ENCODE measurements at places on chromosomes 7 and 10. TPM values are rescaled to one million over a fixed set of nuclear protein-coding genes. Genes with fewer than 3 reads are reported as not detected.

Gene KIAA1217
- total RNA-seq = 13.0 TPM

Gene RABGEF1
- 31.6 TPM for total RNA-seq

GRCh38 chr7:19390795-19391194 is 245.6 kb upstream of the FERD3L start:
- H3K27ac ChIP-seq = no peak overlapping the region
- H3K27me3 ChIP-seq = no peaks in the 10 kb centered on the region
- no peaks in the 10 kb centered on the region for H3K36me3 ChIP-seq
- no peaks in the 10 kb centered on the region for H3K4me1 ChIP-seq
- no peak overlapping the region for H3K4me3 ChIP-seq

- no peak overlapping the region for H3K27ac ChIP-seq
- no peak for DNase-seq
- H3K36me3 ChIP-seq = no peaks in the 10 kb centered on the region
- H3K4me3 ChIP-seq = no peak overlapping the region
- no peaks in the 10 kb centered on the region for H3K4me1 ChIP-seq
Measured at GRCh38 chr10:93867525-93867924, 26.3 kb upstream of the SLC35G1 start.

DNA sequence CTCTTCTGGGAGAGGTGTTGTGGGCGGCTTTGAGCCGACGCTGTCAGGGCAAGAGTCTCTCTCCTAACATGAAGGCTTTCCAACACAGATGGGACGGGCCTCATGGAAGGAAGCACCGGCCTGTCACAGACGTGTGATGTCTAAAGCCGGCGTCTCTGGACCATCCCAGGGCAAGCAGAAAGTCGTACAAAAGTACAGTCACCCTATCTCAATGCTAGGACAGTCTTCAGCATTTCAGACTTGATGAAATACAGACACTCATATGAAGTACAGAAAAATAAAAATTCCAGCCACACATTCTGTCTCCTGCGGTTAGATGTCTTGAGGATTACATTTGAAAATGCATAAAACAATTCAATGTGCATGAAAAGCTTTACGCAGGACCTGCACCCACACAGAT is 30.6 kb downstream of the CYP2W1 start:
- H3K4me3 ChIP-seq = no peak overlapping the region
- H3K36me3 ChIP-seq = peaks cover 15% of the 10 kb centered on the region
- no peak overlapping the region for H3K27ac ChIP-seq
- no peaks in the 10 kb centered on the region for H3K4me1 ChIP-seq
- DNase-seq = no peak

Data from ascending aorta (tissue), 2 donors.